ENCODE measurements at places on chromosomes 12 and 14.

DNA sequence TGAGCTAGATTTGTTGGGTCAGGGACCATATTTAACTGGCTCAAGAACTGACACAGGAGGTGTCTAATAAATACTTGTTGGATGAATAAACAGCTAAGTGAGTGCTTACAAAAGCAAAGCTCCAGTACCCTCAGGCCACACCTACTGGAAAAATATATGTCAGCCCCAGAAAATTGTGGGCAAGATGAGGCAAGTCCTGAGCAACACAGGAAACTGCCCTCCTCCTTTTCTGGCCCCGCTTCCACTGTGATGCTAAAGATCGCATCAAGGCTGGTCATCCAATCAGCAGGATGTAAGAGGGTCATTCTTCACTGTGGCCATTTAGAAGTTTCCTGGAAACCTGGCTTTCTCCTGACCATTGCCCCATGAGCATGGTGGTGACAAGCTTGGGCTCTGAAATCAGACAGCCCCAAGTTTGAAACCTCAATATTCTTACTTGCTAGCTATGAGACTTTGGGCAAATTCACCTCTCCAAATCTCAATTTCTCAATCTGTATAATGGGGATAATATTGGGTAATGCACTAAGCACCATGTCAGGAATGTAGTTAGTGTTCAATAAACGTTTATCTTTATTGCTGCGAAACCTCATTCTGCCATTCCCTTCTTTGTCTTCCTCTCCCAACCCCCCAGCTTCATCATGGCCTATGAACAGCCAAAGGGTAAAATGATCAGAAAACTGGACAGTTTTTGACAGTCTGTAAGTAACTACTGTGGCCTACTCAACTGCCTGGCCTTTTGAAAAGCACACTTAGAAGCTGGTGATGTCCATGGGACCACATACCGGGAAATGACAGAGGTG lies 139.3 kb upstream of the PZP start:
- no peak for DNase-seq

DNA sequence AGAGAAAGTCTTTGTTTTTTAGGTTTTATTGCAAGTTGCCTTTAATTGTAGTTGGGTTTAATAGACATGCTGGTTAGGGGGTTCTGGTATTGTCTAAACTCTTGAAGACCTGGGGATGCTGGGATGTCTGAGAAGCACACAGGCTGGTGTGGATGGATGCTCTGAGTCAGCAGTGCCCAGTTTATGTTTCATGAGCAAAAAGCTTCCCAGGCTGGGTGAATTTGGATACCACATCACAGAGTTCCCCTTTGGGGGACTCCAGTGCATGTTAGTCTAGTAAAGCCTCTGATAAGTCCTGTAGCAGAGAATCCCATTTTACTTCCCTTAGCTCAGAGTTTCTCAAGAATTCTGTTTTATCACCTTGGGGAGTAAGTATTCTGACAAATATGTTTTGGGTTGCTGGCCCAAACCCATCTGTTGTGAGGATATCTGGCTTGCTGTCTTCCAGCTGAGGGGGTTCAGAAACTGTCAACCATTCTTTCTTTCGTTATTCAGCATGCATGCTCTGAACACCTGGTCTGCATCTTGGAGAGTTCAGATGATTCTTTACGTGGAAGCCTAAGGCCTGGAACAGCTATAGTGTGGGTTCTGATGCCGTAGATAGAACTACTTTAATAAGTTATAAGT lies 509.1 kb downstream of the VRK1 start:
- DNase-seq: no peak

DNA sequence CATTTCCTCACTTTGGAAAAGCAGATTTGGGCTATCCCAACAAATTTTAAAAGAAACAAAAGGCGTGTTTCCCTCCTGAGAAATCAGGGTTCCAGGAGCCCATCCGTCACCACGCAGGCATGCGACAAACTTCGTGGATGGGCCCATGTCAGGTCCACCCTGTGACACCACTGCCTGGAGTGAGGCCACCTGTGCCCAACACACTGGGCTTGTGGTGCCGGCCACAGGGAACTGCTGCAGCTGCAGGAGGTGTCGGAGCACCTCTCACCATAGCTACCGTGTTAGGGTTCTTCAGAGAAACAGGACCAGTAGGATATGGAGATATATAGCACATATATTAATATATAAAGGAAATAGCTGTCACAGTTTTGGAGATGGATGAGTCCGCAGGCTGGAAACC lies 53.0 kb upstream of the BCL11B start:
- DNase-seq: no peak

- peak; percentile 95 for DNase-seq
These were observed 169.5 kb upstream of the RTL1 start for GRCh38 chr14:101072945-101073597.

GRCh38 chr12:65937161-65937641 lies 112.9 kb downstream of the HMGA2 start:
- DNase-seq: peak; percentile 98

- DNase-seq: peak; percentile 37
These were observed 240.0 kb upstream of the CPNE8 start for GRCh38 chr12:39145175-39145999.

DNA sequence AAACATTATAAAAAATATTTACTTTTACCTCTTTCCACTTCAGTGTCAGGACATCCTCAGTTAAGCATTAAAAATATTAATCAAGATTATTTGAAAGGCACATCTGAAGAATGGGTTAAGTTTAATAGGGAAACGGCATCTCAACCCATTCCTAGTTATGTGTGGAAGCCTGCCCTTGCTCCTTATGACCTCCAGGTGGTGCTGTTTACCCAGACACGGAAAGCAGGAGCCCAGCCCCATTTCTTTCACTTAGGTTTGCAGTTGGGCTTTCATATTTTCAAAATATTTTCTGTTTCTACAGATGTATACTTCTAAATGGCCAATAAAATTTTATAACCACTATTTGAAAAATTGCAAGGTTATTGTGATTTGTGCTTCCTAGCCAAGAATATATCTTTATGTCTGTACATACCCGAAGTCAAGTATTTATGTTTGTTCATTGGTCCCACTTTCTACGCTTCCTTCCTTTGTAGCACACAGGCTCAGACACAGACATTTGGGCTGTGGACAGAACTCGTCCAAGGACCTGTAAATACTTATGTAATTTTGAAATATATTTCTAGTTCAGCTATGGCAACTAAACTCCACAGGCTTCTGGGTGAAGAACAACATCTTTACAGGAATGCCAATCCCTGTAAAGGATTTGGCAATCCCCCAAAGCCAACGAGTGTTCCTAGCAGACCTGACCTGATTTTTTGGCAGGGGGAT lies 247.1 kb downstream of the AKAP6 start:
- no peak for DNase-seq

DNA sequence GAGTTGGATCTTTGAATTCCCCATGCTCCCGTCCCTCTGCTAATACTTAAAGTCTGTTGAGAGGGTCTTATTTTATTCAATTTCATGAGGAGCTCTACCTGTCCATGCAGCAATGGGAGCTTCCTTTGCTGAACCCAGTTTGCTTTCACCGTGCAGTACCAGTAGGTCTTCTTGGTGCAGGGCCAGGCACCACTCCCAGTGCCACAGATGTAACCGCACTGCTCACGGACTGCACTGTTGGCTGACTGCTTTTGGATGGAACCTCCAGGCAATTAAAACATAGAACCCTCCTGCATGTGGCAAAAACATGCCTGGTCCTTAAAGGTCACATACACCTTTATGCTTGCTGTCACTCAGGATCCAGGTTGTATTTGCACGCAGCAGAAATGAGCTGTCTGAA lies 9.3 kb upstream of the CABP1 start:
- DNase-seq: no peak

- DNase-seq: no peak
These were observed 8.1 kb downstream of the LGALS3 start for GRCh38 chr14:55136885-55137786.

- no peak for DNase-seq
These were observed 215.4 kb upstream of the RTL1 start for GRCh38 chr14:101118746-101119591.

- DNase-seq: no peak
These were observed 3.9 kb upstream of the TMTC2 start for GRCh38 chr12:82682851-82683261.

DNA sequence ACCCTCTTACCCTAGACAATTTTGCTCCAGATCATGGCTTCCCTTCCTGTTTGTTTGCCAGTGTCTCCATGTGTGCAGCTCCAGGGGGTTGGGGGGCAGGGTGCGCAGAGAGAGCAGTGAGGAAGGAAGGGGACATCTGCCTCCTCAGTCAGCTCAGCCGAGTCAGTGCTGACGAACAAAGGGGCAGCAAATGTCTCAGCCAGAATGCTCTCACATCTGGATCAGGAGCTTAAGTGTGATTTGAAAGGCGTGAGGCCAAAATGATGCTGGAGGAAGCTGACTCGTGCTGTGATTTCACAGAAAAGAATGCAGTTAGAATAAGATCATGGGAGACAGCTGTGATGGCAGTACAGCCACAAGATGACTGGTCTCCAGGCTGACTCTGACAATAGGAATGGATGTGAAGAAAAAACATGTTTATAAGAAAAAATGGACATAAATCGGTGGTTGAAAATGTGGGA lies 27.1 kb upstream of the CDK17 start:
- peak; percentile 99 for DNase-seq

DNA sequence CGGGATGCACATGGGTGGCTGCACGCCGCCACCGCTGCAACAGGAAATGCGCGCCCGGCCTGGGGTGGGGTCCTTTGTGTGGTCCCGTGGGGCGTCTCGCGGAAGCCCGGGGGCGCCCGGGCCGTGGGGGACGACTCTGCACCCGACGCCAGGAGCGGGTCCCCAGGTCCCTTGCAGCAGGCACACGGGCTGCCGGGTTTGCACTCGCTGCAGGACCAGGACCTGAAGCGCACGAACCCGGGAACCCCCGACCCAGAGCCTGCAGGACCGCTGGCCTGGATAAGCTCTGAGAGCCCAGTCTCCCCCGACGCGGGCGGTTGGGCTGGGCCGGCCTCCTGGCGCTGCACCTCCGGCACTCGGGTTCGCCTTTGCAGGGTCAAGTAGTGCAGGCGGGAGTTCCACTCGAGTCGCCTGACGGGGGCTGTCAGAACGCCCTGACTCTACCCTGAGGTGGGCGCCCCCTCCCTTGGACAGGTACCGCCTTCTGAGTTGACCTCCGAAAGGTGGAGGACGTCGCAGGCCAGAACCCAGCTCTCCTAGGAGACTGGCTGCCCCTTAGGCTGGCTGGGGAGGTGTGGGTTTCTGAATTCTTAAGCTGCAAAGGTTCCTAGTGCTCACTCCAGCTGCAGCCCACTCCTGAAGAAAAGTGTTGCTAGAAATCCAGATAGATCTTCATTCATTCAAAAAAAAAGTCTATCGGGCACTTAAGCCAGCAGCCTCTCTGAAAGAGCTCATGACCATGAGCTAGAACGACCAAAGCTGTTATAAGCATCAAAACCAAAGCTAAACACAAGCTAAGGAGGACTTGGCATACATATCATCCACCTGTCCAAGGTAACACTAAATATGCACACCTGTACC lies 68.0 kb downstream of the RNF34 start:
- no peak for DNase-seq

DNA sequence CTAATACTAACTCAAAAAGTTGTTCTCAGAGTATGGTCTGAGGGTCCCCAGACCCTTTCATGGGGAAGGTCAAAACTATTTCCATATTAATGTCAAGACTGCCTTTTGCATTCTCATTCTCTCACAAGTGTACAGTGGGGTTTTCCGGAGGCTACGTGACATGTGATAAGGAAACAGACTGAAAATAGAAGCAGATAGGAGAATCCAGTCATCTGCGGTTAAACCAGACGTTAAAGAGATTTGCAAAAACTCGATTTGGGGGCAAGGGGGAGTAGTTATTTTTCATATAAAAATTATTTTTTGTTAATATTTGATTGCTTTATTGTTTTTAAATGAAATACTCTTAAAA lies 1.0 kb upstream of the NAP1L1 start:
- no peak for DNase-seq

DNA sequence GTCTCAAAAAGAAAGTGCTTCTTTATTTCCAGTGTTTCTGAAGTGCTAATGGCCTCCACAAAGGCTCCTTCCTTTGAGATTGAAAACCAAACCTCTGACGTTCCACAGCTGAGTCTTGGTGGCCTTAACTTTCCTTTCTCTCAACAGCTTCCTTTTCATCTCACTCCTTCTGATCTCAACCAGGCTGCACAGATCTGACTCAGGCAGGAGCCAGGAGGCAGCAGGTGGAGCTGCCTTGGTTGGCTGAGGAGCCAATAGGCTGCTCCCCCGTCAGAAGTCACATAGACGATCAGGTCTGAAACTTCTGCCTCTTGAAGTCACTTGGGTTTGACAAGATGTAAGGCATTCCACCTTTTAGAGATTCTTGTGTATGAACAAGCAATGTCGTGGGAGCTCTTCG lies 9.1 kb upstream of the KCNA5 start:
- no peak for DNase-seq

- DNase-seq: no peak
These were observed 82.8 kb upstream of the PLEKHG7 start for GRCh38 chr12:92619730-92620684.

DNA sequence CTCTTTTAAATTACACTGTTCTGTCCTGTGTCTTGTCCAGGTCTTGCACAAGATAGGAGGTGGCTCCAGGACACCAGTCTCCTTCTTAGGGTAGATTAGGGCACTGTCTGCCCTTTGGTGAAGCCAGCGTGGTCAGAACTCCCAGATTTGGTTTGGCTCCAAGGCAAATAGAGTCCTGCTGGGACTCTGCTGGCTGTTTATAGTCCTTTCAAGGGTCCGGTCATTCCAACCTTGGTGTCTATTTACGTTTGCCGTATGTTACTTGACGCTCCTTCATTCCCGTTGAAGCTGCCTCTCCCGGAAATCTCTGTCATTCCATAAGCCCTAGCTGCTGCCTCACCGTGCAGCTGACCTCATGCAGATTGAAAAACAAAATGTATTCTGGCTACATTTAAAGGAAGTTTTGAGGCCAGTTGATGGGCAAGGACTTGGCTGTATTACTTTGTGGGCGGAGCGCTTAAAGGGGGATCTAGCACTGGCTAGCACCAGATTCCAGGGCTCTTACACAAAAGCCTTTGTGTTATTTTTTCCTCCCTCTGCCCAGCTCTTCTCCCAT lies 180.6 kb downstream of the AKAP6 start:
- DNase-seq: peak; percentile 53

- no peak for DNase-seq
These were observed 244.0 kb downstream of the BCL11B start for GRCh38 chr14:99028041-99028440.

DNA sequence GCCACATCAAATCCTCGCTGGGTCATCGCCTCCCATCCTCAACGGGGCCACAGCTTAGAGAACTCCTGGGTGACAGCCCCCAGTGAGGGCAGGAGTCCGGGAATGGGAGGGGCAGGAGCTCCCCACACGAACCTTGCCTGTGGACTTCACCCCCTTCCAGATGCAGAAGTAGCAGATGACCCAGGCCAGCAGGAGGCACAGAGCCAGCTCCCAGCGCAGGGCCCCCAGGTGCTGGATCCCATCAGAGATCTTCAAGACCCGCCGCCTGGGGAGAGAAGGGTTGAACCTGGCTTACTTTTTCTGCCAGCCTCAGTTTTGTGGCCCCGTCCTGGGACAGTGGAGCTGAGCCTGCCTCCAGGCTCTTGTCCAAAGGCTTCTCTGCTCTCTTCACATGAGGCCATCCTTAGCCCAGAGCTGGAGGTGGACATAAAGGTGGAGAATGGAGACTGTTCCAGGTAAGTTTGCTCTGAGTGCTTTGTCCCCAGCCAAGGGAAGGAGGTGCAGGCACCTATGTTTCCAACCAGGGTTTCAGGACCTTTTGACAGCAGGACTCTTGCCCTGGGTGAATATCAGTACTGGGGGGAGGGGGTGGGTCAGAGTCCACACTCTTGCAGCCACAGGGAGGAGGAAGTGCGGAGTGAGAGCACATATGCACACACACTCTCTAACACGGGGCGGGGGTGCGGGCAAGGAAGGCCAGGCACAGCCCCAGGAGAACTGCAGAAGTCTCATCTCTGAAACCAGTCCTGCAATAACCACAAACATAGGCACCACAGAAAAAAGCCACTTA lies 23.3 kb upstream of the SLC6A12 start:
- DNase-seq: no peak

GRCh38 chr14:91901449-91902226 lies 34.3 kb upstream of the TC2N start:
- DNase-seq: no peak
